BE2C (cell line): ENCODE measurements at places on chromosomes 1 and 21.

GRCh38 chr1:194028002-194028401, 841.6 kb upstream of the B3GALT2 start:
- DNase-seq = no peak

DNA sequence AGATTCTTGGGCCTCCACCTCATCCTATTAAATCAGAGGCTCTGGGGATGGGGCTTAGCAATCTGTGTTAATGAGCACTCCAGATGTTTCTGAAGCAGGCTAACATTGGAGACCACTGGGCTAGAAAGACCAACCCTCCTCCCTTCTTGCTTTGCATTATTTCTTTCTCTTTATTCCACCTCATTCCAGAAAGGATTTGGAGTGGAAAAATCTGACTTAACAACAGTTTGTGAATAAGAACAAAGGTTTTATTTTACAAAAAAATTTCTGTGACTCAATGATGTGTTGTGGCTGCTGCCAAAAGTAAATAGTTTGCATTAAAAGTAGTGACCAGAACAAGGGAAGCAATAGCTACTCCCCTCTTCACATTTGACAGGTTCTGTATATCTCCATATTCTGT, 79.4 kb downstream of the TGFB2 start:
- DNase-seq = no peak

DNA sequence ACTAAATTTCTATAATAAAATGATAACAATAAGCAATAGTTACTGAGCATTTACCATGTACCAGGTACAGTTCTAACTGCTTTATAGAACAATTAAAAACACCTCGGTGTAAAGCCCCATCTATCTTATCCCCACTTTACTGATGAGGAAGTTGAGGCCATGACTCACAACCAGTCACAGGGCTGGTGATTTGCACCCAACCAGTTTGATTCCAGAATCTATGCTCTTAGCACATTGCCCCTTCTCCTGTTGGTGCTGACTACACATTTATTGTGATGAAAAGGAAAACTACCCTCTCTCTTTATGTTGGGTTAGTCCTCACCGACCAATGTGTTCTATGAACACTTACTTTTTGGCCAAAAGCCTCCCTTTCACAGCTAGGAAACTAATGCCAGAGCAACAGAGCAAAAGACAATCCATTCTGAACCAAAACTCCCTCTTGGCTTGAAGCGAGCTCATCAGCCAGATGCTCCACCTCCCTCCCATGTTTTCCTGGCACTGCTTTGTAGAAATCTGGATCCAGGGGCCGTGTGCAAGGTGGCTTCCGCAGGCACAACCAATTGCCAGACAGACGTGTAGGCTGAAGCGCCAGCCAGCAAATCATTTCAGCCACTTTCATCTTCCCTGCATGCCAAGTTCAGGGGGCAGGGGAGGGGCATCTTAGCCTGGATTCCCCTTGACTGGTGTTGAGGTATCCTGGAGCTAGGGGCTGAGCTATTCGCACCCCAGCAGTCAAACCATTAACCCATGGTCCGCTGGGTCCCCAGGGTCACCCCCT, 32.0 kb upstream of the SLC30A1 start:
- DNase-seq = peak; percentile 47

- no peak for DNase-seq
Observed at GRCh38 chr21:35882791-35883240, 177.5 kb downstream of the SETD4 start.

DNA sequence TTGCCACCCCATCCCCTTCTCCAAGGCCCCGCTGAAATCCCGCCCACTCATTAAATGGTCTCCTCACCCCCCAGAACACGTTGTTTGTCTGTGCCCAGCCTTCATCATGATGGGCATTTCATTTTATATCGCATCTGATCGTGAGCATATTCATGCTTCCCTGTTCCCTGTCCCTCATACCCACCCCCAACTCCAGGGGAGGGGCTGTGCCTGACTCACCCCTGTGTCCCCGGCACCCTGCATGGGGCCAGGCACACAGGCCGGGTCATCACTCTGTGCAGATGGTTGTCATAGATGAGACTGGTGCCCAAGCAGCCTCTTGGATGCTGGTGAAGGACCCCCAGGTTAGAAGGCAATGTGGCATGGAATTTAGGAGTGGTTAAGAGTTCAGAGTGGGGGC, 11.0 kb downstream of the CAMK2N1 start:
- DNase-seq = no peak

- no peak for DNase-seq
Observed at GRCh38 chr1:66758241-66758755, 6.0 kb downstream of the DYNLT5 start.

- DNase-seq = no peak
Observed at GRCh38 chr1:163697137-163697536, 375.4 kb downstream of the NUF2 start.
